ENCODE measurements at places on chromosomes 7 and 10. TPM values are rescaled to one million over a fixed set of nuclear protein-coding genes. Genes with fewer than 3 reads are reported as not detected.

- no peak for ATAC-seq
These were observed 8.3 kb upstream of the GDF10 start for GRCh38 chr10:47291682-47292081.

DNA sequence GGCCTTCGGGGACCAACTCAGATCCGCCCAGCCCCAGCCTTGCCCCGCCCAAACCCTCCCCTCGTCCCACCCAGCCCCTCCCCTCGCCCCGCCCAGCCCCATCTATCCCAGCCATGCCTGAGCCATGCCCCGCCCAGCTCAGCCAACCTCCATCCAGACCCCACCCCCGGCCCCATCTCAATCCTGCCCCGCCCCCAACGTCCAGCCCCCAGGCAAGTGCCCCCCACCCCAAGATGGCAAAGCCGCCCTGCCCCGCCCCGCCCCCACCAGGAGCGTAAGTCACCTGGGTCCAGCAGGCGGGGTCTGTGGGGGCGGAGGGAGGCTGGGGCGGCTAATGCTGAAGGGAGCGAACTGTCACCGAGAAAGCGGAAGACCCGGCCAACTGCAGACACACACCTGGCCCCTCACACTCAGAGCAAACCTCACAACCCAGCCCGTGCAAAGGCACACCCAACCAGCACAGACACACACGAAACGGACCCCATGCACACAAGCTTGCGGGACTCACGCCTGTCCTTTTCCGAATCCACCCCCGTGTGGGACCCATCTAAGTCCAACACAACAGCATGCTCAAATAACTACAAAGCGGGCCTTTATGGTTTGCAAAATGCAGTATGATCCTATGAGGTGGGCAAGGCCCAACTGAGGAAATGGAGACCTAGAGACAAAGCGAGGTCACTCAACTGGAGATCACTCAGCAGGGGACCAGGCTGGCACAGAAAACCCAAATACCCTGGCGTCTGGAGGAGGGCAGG lies 11.5 kb upstream of the OGA start:
- ATAC-seq, result peak; percentile 3

DNA sequence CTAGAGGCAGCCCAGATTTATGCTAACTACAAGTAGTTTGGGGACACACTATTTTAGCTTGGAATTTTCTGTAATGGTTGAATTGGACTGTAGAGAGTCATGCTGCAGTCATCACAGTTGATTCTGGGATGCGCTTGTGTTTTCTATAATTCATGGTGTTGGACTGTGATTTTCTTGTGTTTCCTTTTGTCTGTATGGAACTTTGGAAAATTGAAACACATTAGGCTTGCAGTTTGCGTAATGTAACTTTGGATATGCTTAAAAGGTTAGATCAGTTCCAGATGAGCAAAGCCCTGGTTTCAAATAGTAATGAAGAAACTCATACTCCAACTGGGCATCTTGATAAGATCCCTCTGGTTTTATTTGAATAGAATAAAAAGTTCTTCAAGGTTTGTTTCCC lies 502.2 kb downstream of the ARL4A start:
- no peak for ATAC-seq

- ATAC-seq, result peak; percentile 50
These were observed 1002.0 kb downstream of the LRMDA start for GRCh38 chr10:76433161-76434005.

The DLD gene
- 63.5 TPM for total RNA-seq

The SYCE1 gene
- total RNA-seq, result not detected

DNA sequence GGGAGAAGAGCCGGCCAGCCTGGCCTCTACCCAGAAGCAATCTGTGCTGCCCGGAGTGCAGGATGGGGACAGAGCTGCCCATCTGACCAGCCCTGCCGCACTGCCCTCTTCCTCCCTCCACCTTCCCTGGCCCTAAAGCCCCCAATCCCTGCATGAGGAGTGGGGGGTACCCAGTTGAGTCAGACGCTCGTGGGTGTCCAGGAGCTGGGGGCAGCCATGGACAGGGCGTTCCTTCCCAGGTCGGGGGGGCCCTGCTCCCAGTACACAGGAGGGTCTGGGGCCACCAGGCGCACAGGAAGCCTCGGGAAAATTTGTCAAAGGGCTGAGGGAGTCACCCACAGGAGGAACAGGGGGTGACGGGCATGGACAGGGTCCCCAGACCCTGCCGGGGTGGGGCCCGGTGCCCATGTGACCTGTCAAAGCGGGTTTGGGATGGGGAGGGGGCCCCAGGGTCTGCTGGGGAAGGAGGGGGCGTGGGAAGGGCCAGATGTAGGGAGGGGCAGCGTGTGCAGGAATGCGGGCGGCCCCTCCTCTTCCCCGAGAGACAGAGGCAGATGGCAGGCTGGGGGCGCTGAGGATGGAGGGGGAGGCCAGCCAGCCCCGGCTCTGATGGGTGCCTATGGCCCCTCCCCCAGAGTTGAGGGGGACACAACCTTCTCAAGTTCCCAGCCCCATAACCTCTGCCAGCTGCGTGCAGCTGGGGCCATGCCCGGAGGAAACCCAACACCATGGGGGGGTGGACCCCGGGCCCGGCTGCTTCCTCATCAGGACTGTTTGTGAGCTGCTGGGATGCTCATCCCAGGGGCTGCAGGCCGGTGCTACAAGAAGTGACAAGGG lies 21.5 kb upstream of the GRIFIN start:
- ATAC-seq, result no peak

DNA sequence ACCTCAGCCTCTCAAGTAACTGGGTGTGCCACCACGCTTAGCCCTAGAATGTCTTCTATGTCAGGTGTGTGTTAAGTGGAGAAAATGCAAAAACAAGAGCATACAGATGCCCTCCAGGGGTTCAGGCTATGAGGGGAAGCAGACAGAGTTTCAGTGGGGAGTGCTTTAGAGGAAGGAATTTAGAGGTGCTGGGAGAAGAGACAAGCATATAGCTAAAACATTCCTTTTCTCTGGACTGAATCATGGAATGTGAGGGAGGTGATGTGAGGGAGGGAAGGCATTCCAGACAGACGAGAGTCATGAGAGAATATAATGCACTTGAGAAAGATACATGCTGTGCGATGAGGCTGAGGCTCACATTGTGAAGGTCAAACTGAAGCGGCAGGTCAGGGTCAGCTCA lies 6.6 kb upstream of the ZNF786 start:
- ATAC-seq, result no peak

GRCh38 chr10:73798927-73799560 lies 12.4 kb downstream of the NDST2 start:
- ATAC-seq, result peak; percentile 5

The EMX2 gene
- total RNA-seq, result not detected

DNA sequence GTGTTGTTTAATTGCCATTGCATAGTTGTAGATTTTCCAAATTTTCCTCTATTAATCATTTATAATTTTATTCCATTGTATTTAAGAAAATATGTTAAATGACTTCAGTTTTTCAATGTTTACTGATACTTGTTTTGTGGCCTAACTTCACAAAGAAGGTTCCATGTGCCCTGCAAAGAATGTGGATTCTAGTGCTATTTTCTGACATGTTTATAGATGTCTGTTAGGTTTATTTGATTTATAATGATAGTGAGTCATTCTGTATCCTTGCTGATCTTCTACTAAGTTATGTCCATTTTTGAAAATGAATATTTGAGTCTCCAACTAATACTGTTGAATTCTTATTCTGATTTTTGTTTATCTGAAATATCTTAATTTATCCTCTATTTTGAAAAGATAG lies 369.0 kb downstream of the MAGI2 start:
- no peak for ATAC-seq

- no peak for ATAC-seq
These were observed 45.5 kb upstream of the DDC start for GRCh38 chr7:50610521-50611277.

DNA sequence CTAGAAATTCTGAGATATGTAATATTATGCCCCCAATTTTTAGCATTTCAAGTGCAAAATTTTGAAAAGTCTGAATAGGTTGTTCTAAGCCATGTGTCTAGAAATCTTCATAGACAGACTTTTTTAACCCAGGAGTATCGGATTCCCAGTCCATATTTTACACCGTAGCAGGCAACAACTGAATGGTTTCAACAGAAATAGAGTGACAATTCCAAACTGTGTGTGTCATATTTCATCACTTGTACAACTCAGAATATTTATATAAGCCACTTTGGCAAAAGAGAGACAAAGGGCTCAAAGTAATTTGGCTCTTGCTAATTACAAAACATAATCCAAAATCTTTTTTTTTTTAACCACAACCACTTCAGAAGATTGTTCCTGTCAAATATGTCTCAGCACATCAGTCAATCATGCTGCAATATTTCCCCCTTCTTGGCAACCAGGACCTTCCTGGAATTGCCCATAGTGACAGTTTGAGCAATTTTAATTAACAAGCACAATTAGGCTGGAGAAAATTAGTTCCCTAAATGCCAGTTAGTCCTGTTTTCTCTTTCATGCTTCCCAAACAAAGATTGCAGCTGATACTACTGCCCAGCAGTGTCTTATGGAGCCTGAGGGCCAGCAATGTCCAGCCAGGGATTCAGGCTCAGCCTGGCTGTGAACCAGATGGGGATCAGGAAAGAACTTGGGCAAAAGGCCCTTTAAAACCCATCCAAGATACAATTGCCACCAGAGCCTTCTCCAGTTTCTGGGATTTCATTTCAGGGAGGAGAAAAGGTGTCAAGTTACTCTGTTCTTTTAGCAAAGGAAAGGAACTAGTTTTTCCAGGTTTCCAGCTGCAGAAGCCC lies 533.3 kb upstream of the GHITM start:
- ATAC-seq, result no peak

- no peak for ATAC-seq
These were observed 208.6 kb upstream of the GALNT17 start for GRCh38 chr7:70923181-70923845.

The MOGAT3 gene
- total RNA-seq, result not detected

DNA sequence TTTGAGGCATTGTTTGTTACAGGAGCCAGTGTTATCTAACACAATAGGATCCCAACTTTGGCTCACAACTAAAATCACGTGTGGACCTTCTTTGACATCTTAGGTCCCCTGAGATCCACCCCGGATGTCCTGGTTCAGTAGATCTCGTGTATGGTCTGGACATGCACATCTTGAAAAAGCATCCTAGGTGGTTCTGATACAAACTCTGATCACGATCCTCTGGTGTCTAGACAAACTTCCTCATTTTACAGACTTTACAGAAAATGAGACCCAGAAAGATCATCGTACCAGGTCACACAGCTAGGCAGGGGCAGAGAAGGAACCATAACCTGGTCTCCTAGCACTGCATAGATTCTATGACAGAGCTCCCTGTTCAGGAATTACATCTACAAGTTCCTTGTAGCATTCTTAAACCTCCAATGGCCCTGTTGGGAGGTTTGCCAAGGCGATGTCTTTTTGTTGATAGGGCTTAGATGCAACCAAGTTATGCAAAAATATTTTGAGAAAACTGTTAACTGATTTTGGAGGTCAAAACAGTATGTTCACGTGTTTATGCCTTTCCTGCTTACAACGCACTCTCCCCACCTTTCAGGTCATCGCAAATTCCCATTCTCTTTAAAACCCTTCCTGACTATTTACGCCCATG lies 30.8 kb upstream of the CHST15 start:
- peak; percentile 31 for ATAC-seq

GRCh38 chr10:126080291-126080825 lies 184.0 kb downstream of the FANK1 start:
- ATAC-seq, result no peak

DNA sequence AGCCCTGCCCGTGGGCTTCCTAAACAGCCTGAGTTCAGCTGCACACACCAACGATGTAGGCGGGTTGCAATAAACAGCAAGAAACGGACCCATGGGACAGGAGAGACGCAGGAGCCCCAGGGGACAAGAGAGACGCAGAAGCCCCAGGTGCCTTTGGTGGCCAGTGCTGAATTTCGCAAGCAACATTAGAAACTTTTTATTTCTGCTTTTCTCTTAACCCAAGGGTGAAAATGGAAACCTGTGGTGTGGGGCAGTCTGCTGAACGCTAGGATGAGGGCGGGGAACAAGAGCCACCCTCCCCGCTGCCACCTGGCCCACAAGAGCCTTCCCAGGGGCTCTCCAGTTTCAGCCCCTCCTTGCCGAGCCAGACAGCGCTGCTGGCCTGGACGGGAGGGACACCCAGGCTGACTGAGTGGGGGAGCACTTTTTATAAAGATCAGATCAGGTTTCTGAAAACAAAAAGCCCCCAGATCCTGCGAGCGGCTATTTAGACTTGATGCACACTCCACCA lies 20.0 kb upstream of the GPR146 start:
- no peak for ATAC-seq

GRCh38 chr10:45526309-45526905 lies 146.2 kb downstream of the ZFAND4 start:
- ATAC-seq, result no peak

The DYNC1I1 gene
- total RNA-seq, result 7.4 TPM

DNA sequence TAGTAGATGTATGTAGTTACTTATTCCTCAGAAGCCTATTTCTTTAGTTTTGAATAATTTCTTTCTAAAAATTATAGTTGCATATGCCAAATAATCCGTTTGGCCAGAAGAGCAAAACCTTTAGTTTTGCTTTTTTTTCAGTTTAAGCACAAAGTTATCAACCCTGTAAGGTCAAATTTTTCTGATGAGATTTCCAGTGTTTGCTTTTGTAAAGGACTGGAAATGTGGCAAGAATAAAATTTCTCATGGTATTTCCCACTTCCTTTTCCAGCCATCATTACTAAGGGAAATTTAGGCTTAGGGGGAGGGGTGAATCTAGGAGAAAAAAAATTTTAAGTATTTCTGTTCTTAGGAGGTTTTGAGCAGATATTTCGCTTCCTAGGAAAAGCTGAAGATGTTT lies 7.6 kb downstream of the CALD1 start:
- ATAC-seq, result no peak

- ATAC-seq, result peak; percentile 69
These were observed 100.7 kb upstream of the WAC start for GRCh38 chr10:28432210-28432676.

DNA sequence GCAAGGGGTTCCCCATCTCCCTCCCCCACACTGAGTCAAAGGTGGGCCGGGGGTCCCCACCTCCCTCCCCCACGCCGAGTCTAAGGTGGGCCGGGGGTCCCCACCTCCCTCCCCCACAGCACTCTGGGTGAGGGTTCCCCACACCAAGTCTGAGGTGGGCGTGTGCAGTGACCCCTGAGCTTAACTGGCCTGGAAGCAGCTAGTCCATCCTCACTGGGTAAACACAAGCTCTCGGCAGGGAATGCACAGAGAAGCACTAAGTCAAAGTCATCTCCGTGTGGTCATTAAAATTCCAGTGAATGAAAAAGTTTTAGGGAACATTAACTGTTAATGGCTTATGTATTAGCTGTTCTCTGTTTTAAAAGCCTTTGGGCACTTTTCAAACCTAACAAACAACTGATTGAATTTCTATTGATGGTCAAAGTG lies 43.7 kb upstream of the PRKAR1B start:
- ATAC-seq, result no peak

DNA sequence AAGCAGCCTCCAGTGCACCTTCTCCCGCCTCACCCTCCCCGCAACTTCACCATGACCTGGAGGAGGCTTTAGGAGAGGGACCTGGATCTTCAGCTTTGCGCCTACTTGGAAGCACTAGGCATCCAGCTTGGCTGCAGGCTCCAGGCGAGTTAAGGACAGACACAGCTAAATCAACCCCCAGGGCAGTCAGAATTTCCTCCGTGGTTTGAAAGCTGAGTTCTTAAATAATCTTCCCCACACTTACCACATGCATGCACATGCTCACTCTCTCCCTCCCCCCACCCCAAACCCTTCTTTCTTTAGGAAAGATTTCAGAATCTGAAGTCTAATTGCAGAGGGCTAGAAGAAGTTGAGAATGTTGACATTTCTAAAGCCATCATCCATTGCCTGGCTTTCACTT lies 36.7 kb upstream of the LRRC4 start:
- ATAC-seq, result no peak

The PLCE1 gene
- 0.56 TPM for total RNA-seq

Data from esophagus mucosa (tissue), 1 donor.